ENCODE measurements at places on chromosomes 12 and 14. TPM values are rescaled to one million over a fixed set of nuclear protein-coding genes. Genes with fewer than 3 reads are reported as not detected.

KLHDC1 gene
- 0.07 TPM for total RNA-seq

KRT8 gene
- total RNA-seq = 719 TPM

DNA sequence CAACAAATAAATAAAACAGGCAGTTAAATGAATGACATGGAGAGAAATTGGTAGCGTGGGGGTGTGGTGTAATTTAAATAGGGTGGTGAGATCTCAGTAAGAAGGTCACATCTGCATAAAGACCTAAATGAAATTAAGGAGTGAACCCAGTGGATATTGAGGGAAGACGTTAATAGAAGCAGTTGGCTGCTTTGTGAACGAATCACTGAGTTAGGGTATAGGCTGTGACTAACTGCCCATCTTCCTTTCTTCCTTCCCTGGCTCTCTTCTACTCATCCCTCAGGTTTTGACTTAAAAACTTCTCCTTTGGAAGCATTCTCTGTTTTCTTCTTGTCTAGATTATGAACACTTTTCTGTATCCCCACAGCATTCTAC lies 64.7 kb downstream of the BTG1 start:
- peak overlapping the region; percentile 96 for H3K27ac ChIP-seq
- H3K36me3 ChIP-seq = no peaks in the 10 kb centered on the region
- H3K4me1 ChIP-seq = peaks cover 65% of the 10 kb centered on the region

GRCh38 chr14:99565383-99565782 lies 38.6 kb downstream of the CCDC85C start:
- H3K4me3 ChIP-seq = peak overlapping the region; percentile 49
- H3K27ac ChIP-seq = peak overlapping the region; percentile 41
- peaks cover 68% of the 10 kb centered on the region for H3K4me1 ChIP-seq
- DNase-seq = peak; percentile 30
- H3K36me3 ChIP-seq = no peaks in the 10 kb centered on the region
- no peaks in the 10 kb centered on the region for H3K27me3 ChIP-seq

DNA sequence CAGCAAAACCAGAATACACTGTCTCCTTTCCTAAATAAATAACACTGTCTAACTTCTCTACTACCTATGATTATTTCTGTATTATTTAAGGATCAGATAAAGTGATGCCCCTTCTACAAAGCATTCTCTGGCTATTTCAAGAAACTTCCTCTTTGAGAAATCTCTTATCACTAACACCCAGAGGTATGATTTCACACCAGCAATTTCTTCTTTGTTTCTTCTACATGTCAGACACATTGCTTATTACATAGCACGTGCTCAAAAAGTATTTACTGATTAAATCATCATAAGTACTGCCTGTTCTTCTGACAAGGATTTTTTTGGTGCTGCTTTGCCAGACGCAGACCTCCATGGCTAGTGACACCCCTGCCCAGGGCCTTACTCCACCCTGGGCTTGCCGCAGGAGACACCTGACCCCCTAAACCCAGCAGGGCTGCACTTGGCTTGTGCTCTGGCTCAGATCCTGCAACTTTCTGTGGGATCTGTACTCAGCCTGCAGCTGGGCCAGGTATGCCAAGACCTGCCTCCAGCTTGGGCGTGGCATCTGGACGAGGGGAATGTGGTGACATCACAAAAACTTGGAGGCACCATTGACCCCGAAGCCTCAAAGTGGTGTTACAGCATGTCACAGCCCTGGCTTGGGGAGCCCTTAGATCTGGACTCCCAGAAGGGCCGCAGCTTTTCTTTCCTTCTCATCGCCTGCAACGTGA lies 15.4 kb upstream of the HIGD1C start:
- H3K4me3 ChIP-seq = no peak overlapping the region
- no peaks in the 10 kb centered on the region for H3K36me3 ChIP-seq
- no peaks in the 10 kb centered on the region for H3K27me3 ChIP-seq
- no peak for DNase-seq
- H3K27ac ChIP-seq = no peak overlapping the region

GRCh38 chr12:108699955-108700563 lies 31.3 kb downstream of the CORO1C start:
- H3K27me3 ChIP-seq = no peaks in the 10 kb centered on the region
- no peak overlapping the region for H3K27ac ChIP-seq
- H3K4me3 ChIP-seq = no peak overlapping the region
- H3K4me1 ChIP-seq = peaks cover 30% of the 10 kb centered on the region

GRCh38 chr14:20803223-20803622 lies 579 bp upstream of the RNASE1 start:
- no peaks in the 10 kb centered on the region for H3K36me3 ChIP-seq
- DNase-seq = no peak
- no peaks in the 10 kb centered on the region for H3K4me1 ChIP-seq
- no peak overlapping the region for H3K27ac ChIP-seq
- H3K4me3 ChIP-seq = no peak overlapping the region

- no peaks in the 10 kb centered on the region for H3K27me3 ChIP-seq
- no peaks in the 10 kb centered on the region for H3K4me1 ChIP-seq
- H3K36me3 ChIP-seq = no peaks in the 10 kb centered on the region
- no peak overlapping the region for H3K27ac ChIP-seq
- no peak overlapping the region for H3K4me3 ChIP-seq
Observed at GRCh38 chr12:17278946-17279345, 673.0 kb upstream of the LMO3 start.

GRCh38 chr14:73630009-73630780 lies 14.6 kb upstream of the DNAL1 start:
- H3K36me3 ChIP-seq = no peaks in the 10 kb centered on the region
- DNase-seq = no peak
- H3K27me3 ChIP-seq = no peaks in the 10 kb centered on the region
- H3K4me3 ChIP-seq = no peak overlapping the region

SIX6 gene
- not detected for total RNA-seq

GRCh38 chr14:45664668-45665356 lies 411.8 kb upstream of the MIS18BP1 start:
- H3K27ac ChIP-seq = no peak overlapping the region
- peaks cover 9% of the 10 kb centered on the region for H3K27me3 ChIP-seq
- peak; percentile 35 for DNase-seq
- H3K36me3 ChIP-seq = no peaks in the 10 kb centered on the region
- H3K4me3 ChIP-seq = no peak overlapping the region

BBS10 gene
- total RNA-seq = 8.0 TPM

KLRG1 gene
- total RNA-seq = 0.15 TPM

HOXC11 gene
- 0.84 TPM for total RNA-seq

GRCh38 chr12:24719293-24719721 lies 229.6 kb downstream of the BCAT1 start:
- H3K36me3 ChIP-seq = no peaks in the 10 kb centered on the region
- no peaks in the 10 kb centered on the region for H3K4me1 ChIP-seq
- H3K4me3 ChIP-seq = no peak overlapping the region
- H3K27me3 ChIP-seq = no peaks in the 10 kb centered on the region
- H3K27ac ChIP-seq = no peak overlapping the region

ADAM21 gene
- 0.80 TPM for total RNA-seq

Measured in PC-3 (cell line).